ENCODE measurements at places on chromosomes 16 and 17.

DNA sequence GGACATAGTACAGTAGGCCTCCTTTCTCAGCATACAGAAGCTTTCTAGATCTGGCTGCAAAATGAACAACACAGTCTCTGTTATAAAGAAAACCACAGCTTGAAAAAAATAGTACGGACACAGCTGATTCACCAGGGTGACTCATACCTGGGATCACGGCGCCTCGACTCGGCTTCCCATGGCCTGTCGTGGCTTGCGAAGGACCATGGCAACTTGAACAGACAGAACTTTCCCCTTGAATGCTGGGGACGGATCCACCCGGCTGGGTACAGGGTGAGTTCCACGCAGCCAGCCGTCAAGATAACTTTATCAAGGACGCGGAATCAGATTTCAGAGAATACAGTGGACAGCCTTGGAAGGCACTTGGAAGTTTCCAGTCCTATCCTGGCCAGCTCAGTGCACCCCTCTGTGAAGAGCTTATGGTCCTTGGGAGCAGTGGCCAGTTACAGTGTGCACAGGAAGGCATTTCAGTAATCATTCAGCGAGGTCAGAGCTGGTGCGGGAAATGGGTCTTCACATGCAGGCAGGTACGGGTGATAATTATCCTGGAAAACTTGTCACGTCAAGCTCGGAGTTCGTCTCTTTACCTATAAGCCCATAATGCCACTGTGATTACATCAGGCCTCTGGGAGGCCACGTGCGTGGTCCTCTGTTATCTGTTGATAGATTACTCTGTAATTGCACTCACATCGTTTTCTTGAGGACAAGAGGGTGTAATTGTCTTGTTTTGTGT, 57.9 kb upstream of the MAF start:
- DNase-seq: peak; percentile 51

- no peak for DNase-seq
Measured at GRCh38 chr17:1146561-1147265, 33.1 kb downstream of the ABR start.

- no peak for DNase-seq
Measured at GRCh38 chr16:79723583-79724168, 123.1 kb upstream of the MAF start.

DNA sequence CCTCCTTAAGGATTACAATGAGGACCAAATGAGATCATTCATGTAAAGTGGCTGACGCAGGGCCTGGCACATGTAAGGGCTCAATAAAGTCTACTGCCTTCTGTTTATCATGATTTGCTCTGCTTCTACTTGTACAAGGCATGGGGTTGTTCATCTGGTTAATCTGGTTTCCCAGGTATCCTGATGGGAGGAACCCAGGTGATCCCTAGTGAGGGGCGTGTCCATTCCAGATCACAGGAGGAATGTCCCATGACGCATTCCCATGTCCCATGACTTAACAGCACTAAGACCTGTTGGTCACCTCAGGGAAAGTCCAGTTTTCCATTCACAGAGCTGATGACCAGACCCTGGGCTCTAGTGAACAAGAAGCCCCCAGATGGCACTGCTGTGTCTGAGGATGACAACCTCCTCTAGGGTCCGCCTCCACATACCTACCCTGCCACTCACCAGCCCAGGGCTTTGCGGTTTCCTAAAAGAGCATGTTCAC, 11.5 kb upstream of the TPPP3 start:
- no peak for DNase-seq

- DNase-seq: peak; percentile 26
Measured at GRCh38 chr16:83268169-83268568, 539.6 kb upstream of the HSBP1 start.

GRCh38 chr16:28528463-28528867, 10.3 kb downstream of the NUPR1 start:
- no peak for DNase-seq

- no peak for DNase-seq
Measured at GRCh38 chr16:3861808-3862451, 18.6 kb downstream of the CREBBP start.

GRCh38 chr17:76353004-76353598, 615 bp downstream of the PRPSAP1 start:
- no peak for DNase-seq

DNA sequence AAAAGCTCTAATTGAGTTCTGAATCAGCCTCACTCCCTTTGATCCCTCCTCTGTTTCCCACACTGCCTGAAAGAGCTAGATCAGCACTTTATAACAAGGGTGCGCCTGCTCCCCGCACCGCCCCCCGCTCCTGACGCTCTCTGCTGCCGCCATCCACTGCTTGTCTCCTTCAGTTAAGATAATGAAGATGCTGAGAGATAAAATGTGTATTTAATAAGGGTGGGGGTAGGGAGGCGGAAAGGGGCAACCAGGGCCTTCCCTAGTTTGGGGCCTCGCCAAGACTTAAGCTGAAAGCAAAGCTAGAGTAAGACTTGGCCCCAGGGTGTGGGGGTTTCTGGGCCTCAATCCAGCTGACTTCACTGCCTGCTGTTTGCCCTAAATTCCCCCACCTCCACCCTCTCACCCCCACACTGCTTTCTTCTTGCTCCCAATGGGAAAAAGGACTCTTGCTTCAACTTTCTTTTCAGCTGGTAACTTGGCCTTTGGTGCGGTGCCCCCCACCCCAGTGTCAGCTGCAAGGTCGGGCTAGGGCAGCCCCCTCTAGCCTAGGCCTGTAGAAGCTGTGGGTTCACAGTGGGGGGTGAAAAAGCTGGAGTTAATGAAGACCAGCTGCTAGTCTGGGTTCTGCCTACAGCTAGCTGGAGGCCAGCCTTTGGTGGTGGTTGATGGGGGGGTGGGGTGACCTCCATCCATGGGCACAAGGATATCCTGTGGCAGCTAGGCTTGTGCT, 1.8 kb upstream of the RARA start:
- peak; percentile 86 for DNase-seq

- no peak for DNase-seq
Measured at GRCh38 chr17:76333673-76334505, 19.8 kb downstream of the PRPSAP1 start.

DNA sequence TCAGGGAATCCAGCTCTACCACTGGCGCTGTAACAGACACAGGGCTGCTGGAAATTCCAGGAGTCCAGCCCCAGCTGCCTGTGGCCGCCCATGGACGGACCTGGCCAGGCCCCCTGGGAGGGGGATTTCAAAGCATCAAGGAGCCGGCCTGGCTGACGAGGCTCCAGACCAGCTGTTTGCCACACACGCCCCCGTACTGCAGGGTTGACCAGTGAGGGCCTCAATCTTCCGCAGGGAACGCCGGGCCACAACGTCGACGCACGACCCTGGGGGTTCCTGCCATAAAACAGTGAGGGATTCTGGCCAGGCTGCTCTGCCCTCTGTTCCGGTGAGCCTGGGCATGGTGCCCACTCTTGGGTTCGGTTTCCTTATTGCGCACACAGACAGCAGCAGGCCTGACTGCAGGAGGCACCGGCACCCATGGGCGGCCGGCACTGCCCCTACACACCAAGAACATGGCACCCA, 3.7 kb downstream of the LMF1 start:
- no peak for DNase-seq

GRCh38 chr16:75249441-75249840, 2.0 kb downstream of the BCAR1 start:
- DNase-seq: no peak

GRCh38 chr16:15398618-15399316, 3.2 kb downstream of the MPV17L start:
- no peak for DNase-seq

DNA sequence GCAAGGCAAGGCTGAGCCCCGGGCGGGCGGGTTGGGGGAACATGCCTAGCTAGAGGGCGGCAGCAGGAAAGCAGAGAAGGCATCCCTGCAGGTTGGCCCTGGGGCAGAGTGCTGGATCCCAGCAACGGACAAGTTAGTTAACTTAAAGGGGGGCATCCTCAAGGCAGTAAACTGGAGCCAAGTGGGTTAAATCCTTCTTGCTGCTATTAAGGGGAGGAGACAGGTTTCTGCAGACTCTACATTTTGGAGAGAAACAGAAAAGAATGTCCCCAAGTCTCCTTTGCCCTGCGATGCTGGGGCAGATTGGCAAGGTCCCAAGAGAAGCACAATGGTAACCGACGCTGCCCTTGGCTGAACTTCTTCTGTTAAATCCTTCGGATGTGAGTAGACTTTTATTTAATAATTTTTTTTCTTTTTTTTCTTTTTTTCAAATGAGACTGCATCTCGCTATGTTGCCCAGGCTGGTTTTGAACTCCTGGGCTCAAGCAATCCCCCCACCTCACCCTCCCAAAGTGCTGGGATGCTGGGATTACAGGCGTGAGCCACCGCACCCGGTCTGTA, 14.0 kb downstream of the ATP5PD start:
- peak; percentile 14 for DNase-seq

DNA sequence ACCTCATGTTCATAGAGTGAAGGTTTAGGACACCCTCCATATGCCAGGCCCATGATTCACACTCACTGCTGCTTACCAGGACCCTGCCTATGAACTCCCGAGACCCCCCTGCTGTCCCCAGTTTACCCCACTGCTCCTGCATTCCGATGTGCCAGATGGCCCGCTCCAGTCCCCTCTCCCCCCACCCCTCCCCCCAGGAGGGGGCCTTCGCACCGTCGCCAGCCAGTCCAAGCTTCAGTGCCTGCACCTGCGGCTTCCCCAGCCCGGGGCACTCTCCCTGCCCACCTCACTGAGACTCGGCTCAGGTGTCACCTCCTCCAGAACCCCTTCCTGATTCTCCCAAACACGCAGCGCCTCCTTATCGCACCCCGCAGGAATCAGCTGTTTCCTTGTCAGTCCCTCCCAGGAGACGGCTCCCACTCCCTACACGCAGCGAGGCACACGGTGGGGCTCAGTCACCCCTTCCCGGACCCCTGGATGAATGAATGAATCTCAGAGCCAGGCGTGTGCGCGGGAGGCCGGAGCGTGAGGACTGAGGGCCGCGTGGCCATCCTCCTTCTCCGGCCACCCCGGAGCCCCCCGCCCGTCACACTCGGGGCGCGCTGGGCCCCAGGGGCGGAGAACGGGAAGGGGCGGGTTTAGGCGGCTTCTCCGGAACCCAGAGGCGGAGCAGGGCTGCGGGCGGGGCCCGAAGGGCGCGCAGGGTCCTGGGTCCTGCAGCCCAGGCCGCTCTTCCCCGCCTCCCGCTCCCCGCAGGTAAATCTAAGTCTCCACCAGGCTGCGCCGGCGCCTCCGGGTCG, 1.6 kb downstream of the MYO1C start:
- peak; percentile 57 for DNase-seq

GRCh38 chr17:29216856-29217255, 29.8 kb upstream of the CRYBA1 start:
- DNase-seq: no peak

GRCh38 chr17:81867170-81867990, 3.8 kb downstream of the ARHGDIA start:
- peak; percentile 73 for DNase-seq

DNA sequence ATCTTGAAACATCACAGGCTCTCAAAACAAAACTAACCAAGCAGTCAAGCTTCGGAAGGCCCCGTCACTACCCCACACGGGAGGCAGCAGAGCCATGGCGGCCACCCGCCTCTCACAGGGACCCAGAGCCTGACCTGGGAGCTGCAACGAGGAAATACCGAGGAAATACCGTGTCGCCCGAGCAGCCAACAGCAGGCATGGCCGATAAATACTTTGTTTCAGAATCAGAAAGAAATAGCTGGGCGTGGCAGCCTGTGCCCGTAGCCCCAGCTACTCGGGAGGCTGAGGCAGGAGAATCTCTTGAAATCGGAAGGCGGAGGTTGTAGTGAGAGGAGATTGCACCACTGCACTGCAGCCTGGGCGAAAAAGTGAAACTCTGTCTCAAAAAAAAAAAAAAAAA, 6.9 kb downstream of the LMF1 start:
- no peak for DNase-seq

DNA sequence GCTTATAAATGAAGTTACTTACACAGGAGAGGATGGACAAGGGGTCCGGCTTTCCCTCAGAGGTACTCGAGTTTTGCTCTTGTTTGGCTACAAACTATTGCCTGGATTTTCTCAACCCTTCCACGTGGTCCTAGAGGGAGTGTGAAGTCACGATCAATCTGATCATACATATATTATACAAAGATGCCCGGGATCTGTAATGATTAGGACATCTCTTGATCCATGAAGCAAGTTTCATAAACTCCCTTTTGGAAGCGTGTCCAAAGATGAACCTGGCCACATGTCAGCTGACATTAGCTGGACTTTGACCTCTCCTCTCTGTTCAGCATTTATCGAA, 2.3 kb upstream of the CDH11 start:
- no peak for DNase-seq

DNA sequence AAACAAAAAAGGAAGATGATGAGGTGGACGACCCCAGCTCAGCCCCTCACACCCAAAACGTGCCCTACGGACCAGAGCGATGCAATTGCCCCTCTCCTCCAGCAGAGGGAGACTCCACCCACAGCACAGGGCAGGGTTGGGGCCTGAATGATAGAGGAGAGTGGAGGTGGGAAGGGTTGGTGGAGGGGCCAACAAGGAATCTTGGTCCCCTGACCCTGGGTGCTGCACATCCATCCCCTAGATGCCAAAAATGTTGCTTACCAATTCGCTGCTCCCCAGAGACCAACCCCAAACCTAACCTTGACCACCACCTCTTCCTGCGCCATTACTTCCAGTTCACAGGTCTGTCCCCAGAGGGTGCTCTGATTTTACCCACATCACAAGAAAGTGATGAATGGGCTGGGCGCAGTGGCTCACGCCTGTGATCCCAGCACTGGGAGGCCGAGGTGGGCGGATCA, 12.9 kb downstream of the P2RX5 start:
- DNase-seq: no peak

DNA sequence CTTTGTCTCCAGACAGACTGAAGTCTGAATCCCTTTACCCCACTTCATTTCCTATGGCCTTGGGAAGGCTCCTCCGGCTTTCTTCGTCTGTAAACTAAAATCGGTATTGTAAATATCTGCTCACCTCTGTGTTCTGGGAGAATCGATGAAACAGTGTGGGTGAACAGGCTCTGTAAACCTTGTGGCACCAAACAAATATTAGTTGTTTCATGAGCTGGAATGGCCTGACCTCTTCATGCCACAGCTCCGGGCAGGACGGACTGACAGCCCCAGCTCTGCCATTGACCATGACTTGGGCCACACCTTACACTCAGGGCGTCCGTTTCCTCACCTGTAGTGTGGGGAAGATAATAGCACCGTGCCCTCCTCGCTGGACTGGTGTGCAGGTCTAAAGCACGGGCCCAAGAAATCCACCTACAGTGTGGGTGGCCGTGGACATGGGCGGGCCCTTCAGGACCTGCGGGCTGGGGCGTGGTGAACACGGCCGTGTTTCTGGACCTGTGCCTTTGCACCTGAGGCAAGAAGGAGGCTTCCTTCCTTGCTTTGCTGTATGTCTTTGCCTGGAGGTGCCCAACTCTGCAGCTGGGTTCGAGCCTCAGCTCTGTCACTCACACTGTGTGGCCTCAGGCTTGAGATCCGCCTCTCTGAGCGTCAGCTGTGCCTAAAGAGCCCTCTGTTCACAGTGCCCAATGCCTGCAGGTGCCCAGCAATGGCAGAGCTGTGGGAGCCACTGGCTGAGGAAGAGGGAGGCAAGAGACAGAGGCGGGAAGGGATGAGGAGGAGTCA, 6.1 kb upstream of the OSGIN1 start:
- DNase-seq: no peak

GRCh38 chr16:445566-445965, 20.1 kb downstream of the RAB11FIP3 start:
- no peak for DNase-seq

All from fibroblast of gingiva (primary cell).